ENCODE measurements at places on chromosomes 4 and X. TPM values are rescaled to one million over a fixed set of nuclear protein-coding genes. Genes with fewer than 3 reads are reported as not detected.

RTL5 gene
- 1.6 TPM for total RNA-seq

MEPE gene
- not detected for total RNA-seq

DNA sequence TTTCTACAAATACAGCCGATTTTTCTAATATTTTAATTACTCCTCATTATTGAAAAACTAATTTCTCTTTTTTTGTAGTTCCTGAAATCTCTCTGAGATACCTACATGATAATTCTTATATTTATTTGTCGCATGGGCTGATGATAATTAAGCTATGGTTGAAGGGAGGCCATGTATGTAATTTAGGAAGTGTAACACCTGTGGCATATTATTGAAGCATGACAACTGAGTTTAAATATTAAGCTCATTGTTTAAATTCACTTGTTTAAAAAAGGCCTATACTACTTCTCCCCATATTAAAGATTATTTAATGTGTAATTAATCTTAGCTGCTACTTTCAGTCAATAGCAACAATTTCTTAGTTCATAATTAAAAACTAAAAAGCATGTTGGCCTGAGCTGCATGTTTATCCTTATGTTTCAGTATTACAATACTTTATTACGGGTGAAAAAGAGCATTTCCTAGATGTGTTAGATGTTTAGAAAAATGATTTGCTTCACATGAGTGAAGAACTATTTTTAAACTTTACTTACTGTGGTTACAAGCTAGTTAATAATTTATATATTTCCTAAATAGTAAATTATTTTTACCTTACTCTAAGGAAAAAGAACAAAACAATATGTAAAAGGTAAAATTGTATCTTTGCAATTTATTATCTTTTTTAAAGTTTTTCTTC is 122.4 kb downstream of the RAP1GDS1 start:
- no peak for DNase-seq

GRCh38 chr4:150647008-150647407 is 65.1 kb downstream of the MAB21L2 start:
- no peak for DNase-seq

GRCh38 chr4:52907510-52907909 is 45.4 kb downstream of the RASL11B start:
- no peak for DNase-seq

Measured in lower leg skin (tissue), 4 donors.